ENCODE measurements at places on chromosomes 7 and 10. TPM values are rescaled to one million over a fixed set of nuclear protein-coding genes. Genes with fewer than 3 reads are reported as not detected.

GRCh38 chr7:11379641-11380040 is 406.0 kb downstream of the PHF14 start:
- H3K36me3 ChIP-seq, result no peaks in the 10 kb centered on the region
- H3K27me3 ChIP-seq, result no peaks in the 10 kb centered on the region
- no peak for DNase-seq
- H3K4me3 ChIP-seq, result no peak overlapping the region
- H3K4me1 ChIP-seq, result no peaks in the 10 kb centered on the region

DNA sequence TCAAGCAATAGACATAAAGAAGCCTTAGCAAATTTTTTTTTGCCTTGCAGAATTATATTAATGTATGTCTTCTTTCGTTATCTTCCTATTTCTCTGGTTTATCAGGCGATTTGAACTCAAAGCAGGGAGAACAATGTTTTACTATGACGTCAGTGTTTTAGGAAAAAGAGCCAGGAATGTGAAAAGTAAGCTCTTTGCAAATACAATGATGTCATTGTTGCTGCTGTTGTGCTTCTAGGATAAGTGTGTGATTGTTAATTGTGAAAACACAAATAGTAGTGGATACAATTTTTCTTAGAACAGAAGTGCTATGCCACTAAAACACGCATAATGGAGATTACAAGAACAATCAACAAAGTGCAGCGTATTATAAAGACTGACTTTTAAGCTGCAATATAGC is 9.5 kb upstream of the AUTS2 start:
- H3K27ac ChIP-seq, result no peak overlapping the region
- no peak for DNase-seq
- no peaks in the 10 kb centered on the region for H3K4me1 ChIP-seq
- no peaks in the 10 kb centered on the region for H3K27me3 ChIP-seq
- no peaks in the 10 kb centered on the region for H3K36me3 ChIP-seq
- no peak overlapping the region for H3K4me3 ChIP-seq

- peaks cover 16% of the 10 kb centered on the region for H3K4me1 ChIP-seq
- DNase-seq, result no peak
- H3K4me3 ChIP-seq, result no peak overlapping the region
- H3K27ac ChIP-seq, result no peak overlapping the region
- peaks cover 3% of the 10 kb centered on the region for H3K36me3 ChIP-seq
Measured at GRCh38 chr7:76044375-76044865, 3.4 kb downstream of the STYXL1 start.

DNA sequence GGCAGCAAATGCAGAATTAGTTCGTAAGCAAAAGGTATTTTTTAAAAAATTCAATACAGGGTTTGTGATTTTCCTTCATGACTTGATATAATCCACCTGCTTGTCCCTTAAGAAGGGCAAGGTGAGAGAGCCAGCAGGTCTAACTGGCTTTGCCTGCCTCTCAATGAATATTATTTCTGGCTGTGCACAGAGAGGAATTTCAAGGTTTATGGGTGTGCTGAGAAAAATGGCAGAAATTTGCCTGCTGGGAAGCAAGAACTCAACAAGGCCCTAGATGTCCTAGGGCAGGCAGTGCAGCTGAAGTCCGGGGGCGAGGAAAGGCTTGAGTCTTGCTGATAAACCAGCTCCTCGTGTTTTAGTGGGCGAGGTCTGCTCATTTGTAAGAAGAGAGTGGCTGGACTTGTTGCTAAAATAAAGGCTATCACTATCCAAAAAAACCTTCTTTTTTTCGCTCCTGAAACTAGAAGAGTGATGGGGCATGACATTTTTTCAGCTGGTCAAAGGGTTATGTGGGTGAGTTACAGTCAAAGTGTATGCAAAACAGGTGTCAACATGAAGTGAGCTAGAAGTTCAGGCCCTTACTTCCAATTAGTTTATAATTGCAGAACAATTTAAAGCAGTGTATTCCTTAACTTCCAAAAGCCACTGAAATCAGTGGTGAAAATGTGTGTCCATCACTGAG is 385.8 kb upstream of the KLF6 start:
- H3K4me1 ChIP-seq, result peaks cover 4% of the 10 kb centered on the region
- no peak for DNase-seq
- no peaks in the 10 kb centered on the region for H3K36me3 ChIP-seq
- no peaks in the 10 kb centered on the region for H3K27me3 ChIP-seq
- H3K27ac ChIP-seq, result no peak overlapping the region
- no peak overlapping the region for H3K4me3 ChIP-seq

DNA sequence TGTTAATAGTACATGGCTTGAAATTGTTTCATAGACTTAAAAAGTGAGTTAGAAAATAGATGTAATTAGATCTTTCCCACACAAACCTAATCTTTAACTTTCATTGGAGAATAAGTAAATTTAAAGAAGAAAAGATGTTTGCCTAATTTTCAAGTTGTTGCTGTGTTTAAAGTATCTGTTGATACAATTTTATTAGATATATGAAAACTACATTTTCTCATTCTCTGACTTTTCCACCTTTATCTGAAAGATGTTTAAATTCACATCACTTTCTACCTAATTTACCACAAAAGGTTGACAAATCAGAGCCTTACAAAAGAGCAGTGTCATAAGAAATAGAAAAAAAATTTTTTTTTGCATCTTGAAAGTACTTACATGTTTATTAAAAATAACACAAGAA is 45.8 kb downstream of the SHOC2 start:
- H3K27ac ChIP-seq, result no peak overlapping the region
- no peak overlapping the region for H3K4me3 ChIP-seq
- H3K4me1 ChIP-seq, result no peaks in the 10 kb centered on the region
- no peak for DNase-seq
- H3K36me3 ChIP-seq, result peaks cover 19% of the 10 kb centered on the region
- no peaks in the 10 kb centered on the region for H3K27me3 ChIP-seq

GRCh38 chr10:86389441-86390193 is 23.0 kb upstream of the GRID1 start:
- H3K27me3 ChIP-seq, result peaks cover 32% of the 10 kb centered on the region
- H3K36me3 ChIP-seq, result no peaks in the 10 kb centered on the region
- peak overlapping the region; percentile 48 for H3K4me3 ChIP-seq
- H3K4me1 ChIP-seq, result peaks cover 23% of the 10 kb centered on the region
- DNase-seq, result peak; percentile 47

- H3K4me3 ChIP-seq, result no peak overlapping the region
- no peak overlapping the region for H3K27ac ChIP-seq
- peaks cover 5% of the 10 kb centered on the region for H3K4me1 ChIP-seq
- H3K36me3 ChIP-seq, result no peaks in the 10 kb centered on the region
Measured at GRCh38 chr10:71812016-71812912, 38.8 kb downstream of the PSAP start.

GRCh38 chr7:32115831-32116230 is 45.6 kb upstream of the PDE1C start:
- H3K27me3 ChIP-seq, result no peaks in the 10 kb centered on the region
- no peak overlapping the region for H3K27ac ChIP-seq
- no peaks in the 10 kb centered on the region for H3K36me3 ChIP-seq
- H3K4me3 ChIP-seq, result no peak overlapping the region
- DNase-seq, result no peak

DNA sequence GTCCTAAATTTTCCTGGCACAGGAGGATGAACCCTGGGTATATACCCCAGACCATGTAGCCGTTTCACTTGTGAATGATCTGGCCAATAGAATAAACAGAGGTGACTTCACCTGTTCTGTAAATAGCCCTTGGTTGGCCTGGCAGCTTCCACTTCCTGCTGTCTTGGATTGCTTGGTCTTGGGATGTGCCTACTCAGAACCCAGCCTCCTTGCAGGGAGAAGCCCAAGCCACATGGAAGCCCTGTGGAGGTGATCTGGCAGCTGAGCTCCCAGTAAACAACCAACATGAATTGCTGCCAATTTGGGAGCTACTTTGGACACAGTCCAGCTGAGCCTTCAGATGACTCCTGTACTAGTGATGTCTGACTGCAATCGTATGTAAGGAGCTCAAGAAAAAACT is 4.8 kb upstream of the RAPGEF5 start:
- peaks cover 3% of the 10 kb centered on the region for H3K4me1 ChIP-seq
- H3K36me3 ChIP-seq, result no peaks in the 10 kb centered on the region
- DNase-seq, result no peak
- H3K4me3 ChIP-seq, result no peak overlapping the region

DNA sequence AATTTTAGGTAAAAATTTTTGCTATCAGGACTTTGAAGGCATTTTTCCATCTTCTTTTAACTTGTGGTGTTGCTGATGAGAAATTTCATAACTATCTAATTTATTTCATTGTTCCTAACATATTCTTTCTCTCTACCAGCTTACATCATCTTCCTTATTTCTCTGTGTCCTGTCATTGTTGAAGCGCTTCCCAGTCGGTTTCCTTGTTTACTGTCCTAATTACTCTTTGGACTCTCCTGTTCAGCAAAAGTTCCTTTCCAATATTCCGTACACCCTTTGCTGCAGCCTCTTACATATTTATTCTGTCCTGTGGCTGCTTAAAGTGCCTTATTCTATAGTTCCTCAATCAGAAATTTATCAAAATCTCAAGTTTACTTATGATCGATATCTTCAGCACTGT is 609.0 kb upstream of the FZD8 start:
- H3K27ac ChIP-seq, result no peak overlapping the region
- no peaks in the 10 kb centered on the region for H3K36me3 ChIP-seq
- DNase-seq, result no peak
- H3K27me3 ChIP-seq, result no peaks in the 10 kb centered on the region
- H3K4me3 ChIP-seq, result no peak overlapping the region

- H3K36me3 ChIP-seq, result no peaks in the 10 kb centered on the region
- H3K27ac ChIP-seq, result no peak overlapping the region
- no peak for DNase-seq
Measured at GRCh38 chr7:104818961-104819880, 194.8 kb upstream of the KMT2E start.

DNA sequence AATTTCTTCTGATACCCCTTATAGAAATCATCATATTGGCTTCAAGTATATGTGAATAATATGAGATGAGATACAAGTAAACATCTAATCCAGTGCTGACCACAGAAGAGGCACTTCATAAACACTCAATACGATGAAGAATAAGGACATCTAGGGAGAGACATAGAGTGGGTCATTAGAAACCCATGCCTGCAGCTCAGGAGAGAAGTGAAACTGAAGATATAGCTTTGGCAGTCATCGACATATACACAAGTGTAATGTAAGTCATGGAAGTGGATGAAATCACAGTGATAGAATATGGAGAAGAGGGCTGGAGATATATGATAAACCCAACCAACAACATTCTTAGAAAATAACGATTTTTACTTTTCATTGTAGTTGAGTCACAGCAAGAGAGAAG is 665.0 kb downstream of the PARD3 start:
- no peak overlapping the region for H3K27ac ChIP-seq
- no peaks in the 10 kb centered on the region for H3K27me3 ChIP-seq
- H3K4me1 ChIP-seq, result no peaks in the 10 kb centered on the region

DNA sequence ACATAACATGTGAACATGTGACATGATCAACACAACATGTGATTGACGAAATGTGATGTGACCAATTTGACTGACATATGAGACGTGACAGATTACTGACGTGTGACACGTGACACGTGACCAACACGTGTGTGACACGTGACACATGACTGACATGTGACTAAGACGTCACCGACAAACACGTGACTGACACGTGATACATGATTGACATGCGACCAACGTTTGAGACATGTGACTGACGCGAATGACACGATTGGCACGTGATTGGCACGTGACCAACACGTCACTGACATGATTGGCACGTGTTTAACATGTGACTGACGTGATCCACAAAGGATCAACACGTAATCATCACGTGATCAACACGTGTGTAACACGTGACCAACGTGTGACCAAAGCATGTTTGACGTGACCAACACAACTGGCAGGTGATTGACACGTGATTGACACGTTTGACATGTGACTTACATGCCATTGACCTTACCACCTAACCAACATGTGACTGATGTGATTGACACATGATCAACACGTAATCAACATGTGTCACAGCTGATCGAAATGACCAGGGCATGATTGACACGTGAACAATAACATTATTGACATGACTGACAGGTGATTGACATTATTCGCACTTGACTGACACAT is 23.7 kb downstream of the CRPPA start:
- H3K4me3 ChIP-seq, result no peak overlapping the region
- H3K27ac ChIP-seq, result no peak overlapping the region
- no peaks in the 10 kb centered on the region for H3K4me1 ChIP-seq
- H3K27me3 ChIP-seq, result no peaks in the 10 kb centered on the region
- H3K36me3 ChIP-seq, result no peaks in the 10 kb centered on the region

DNA sequence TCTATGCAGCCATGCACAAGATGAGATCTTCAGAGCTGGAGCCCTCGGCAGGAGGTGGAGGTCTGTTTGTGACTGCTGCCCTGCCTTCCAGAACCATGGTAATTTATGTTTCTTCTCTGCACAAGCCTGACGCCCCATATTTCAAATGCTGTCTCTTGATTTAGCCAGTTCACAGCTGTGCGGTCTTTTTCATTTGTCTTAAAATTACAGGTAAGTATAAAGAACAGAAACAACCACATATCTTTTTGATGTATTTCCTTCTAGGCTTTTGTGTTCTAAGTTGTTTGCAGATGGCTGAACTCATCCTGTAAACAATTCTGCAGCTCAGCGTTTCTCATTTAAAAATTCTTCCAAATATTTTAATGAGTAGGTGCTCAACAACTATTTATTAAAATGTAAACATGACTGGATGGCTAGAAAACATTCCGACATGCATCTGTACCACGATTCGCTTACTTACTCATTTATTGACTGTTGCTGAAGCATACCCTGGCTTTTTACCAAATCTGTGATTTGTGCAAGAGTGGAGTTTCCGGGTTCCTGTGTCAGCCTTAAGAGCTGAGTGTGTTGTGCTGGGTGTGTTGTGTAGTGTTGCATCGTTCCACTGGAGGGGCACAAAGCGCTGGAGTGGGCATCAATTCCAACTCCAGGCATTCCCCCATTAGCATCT is 58.9 kb downstream of the PIP4K2A start:
- H3K4me3 ChIP-seq, result no peak overlapping the region
- no peaks in the 10 kb centered on the region for H3K36me3 ChIP-seq
- H3K27me3 ChIP-seq, result no peaks in the 10 kb centered on the region
- DNase-seq, result no peak

The ZNF365 gene
- 0.06 TPM for polyA plus RNA-seq

The DKK1 gene
- polyA plus RNA-seq, result 0.39 TPM

The PDE6C gene
- polyA plus RNA-seq, result not detected

The TMEM273 gene
- 6.1 TPM for polyA plus RNA-seq

The VGF gene
- polyA plus RNA-seq, result 0.10 TPM

The DNAJC9 gene
- 11.8 TPM for polyA plus RNA-seq

The GNGT1 gene
- not detected for polyA plus RNA-seq

The INHBA gene
- not detected for polyA plus RNA-seq

The TECTB gene
- not detected for polyA plus RNA-seq

The LIPK gene
- not detected for polyA plus RNA-seq

The MPP7 gene
- 2.1 TPM for polyA plus RNA-seq

The IFIT3 gene
- polyA plus RNA-seq, result 1.6 TPM
